ENCODE measurements at places on chromosomes 6 and 20.

DNA sequence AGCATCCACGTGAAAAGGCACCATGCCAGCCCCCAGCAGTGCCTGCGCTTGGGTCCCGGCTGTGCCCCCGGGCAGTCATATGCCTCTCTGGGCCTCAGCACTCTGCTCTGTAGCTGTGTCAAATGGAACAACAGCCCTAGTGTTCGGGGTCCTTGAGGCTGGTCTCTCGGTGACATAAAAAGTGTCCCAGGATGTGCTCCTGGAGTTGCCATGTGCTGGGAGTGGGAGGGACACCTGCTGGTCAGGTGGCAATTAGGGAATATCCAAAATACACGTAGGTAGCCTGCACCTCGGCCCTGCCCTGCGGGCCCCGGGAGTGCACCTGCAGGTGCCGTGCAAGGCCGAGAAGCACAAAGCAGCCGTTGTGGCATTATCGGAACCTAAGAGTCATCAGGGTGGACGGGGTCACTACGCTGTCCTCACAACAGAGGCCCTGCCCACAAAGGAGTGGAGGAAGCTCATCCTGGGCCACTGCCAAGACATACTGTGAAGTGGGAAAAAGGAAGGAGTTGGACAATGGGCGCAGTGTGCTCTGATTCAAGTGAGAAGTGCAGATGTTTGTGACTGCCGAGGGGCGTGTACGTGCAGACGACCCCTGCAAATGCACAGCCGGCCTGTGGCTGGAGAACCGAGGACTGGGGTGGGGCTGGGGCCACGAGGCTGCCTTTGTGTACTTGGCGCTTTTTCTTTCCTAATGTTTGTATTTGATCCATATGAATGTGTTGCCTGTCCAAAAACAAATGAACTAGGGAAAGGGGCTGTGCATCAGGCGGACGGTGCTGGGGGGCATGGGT lies 24.6 kb downstream of the SLCO4A1 start:
- DNase-seq, result no peak

- no peak for DNase-seq
Observed at GRCh38 chr6:5981126-5982026, 25.3 kb downstream of the NRN1 start.

DNA sequence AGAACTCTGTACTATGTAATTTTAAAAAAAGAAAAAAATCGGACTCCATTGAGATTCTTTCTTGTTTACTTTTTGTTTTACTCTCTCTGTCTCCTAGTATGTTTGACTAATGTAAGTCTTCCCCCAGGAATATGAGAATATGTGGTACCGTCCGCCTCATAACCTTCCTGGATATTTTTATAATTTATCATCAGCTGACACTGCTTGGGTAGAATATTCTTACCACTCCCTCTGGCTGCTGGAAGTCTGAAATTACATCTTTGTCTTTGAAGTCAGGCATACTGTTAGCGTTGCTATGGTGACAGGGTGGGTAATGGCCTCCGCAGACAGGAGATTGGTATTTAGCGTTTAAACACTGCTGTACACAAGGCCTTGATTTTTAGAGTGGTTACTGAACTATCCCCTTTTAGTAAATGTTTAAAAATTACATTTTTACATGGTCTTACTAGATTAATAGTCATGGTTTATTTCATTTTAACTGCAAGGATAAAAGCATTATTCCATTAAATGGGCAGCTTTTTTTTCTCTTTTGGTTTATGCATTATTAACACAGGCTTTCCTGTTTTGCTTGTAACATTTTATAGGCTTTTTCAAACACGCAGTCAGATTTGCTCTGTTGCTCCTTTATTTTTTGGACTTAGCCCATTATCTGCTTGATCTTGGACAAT lies 176.4 kb downstream of the ARID1B start:
- DNase-seq, result no peak

GRCh38 chr20:58992911-58993310 lies 11.9 kb downstream of the NELFCD start:
- DNase-seq, result no peak

DNA sequence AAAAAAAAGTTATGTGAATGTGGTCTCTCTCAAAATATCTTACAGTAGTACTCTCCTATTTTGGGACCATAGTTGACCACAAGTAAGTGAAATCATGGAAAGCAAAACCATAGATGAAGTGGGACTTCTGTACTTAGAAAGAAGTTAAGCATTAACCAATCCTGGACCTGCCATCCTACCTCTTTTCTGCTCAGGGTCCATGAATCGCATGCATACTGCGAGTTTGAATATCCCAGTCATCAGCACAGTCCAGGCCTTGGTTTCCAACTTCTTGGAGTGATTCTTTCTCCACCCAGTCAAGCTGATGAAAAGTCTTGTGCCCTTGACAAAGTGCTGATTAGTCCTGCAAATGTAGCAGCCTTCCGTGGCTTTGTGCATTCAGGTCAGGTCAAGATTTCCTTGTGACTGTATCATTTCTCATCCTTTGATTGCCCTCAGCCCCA lies 46.0 kb downstream of the RNF217 start:
- no peak for DNase-seq

- no peak for DNase-seq
Observed at GRCh38 chr20:61673152-61673847, 392.4 kb downstream of the TAF4 start.

DNA sequence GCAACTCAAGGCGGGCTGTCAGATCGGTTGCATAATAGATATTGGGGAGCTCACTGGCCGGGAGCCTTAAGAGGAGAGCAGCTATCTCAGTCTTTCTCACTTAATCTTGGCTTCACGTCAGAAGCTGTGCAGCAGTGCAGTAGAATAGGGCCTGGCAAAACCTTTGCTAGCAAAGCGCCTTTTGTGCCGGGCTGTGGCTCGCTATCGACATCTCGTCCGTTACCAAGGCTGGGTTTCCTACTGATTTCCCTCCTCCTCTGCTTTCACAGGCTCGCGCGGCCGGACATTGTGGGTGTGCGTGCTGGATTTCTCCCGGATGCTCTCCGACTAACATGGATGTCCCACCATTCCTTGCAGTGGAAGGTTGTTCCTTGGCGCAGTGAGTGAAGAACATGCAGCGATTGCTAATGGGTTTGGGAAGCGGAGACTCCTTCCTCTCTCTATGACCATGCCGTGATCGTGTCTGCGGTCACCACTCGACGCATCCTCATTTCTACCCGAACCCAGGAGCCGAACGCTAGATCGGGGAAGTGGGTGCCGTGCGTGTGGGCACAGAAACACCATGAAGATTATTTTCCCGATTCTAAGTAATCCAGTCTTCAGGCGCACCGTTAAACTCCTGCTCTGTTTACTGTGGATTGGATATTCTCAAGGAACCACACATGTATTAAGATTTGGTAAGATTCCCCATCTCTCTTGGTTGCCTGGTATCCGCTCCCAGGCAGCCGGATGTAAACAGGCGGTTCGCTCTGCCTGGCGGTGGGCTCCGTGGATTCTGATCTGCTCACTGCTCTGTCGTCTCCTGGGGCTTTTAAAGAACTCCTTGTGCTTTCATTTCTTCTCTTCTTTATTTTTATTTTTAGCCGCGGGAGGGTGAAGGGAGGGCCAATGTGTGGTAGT lies 5.5 kb downstream of the GRIK2 start:
- DNase-seq, result no peak

DNA sequence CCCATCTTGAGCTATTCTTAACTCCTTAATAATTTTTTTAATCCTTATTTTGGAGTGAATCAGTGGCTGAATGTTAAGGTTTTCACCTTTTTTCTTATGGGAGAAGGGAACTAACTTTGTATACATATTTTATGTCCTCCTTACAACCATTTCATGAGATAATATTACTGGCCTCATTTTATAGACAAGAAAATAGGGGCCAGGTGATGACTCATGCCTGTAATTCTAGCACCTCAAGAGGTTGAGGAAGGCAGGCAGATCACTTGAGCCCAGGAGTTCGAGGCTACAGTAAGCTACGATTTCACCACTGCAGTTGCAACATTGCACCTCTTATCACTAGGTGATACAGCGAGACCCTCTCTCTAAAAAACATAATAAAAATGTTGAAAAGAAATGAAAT lies 128.7 kb downstream of the TMEM242 start:
- no peak for DNase-seq

DNA sequence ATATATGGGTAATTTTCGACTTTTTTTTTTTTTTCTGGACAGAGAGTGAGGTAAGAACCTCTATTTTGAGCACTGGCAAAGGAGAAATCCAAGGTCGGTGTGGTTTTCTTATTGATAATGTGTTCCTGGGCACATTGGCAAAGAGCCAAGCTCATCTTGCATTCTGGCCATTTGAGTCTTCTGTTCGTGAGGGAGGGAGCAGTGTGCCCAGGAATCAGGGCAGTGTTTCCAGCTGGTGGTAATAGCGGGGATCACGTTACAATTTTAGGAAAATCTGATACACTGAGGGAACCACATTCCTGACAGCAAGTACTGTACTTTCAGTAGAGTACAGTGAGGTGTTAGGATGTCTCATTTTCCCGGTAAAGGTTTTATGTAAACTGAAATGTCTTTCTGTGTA lies 442.3 kb upstream of the MAP3K7 start:
- no peak for DNase-seq

DNA sequence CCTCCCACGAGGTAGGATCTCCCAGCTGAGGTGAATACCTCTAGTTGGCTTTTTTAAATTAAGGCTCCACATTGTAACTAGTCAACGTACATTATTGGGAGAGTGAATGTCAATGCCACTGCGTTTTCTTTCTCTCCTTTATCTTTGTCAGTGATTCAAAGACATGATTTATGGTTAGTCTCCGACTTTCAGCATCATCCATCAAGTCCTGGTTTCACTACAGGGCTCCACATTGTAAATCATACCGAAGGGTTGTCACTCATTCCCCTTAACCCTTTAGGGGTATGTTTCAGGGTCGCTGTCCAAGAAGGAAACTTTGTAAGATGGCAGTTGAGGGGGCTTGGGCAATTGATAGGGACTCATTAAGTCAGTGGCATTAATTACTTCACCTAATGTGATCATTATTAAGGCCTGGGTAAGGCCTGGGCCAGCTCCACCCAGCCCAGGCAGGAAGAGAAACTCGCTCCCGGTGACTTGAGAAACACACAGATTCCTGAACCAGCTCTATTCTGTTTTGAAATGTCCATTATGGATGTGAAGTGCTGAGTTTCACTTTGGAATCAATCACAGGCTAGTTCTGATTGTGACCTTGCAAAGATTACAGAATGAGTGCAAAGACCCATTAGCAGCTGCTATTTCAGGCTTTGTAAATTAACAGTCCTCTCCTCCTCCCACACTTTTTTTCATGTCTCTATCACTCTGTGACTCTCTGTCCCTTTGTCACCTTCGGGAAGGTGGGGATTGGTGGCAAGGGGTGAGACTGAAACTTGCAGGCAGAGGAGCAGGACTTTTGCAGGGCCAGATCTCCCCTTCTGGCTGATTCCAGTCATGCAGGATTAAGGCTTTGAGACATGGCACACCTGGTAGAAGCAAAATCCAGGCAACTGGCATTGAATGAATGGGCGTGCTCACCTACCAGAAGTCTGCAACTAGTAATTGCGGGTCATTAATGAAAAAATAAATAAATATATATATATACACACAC lies 222.4 kb downstream of the TSHZ2 start:
- no peak for DNase-seq

GRCh38 chr20:44231193-44231592 lies 15.9 kb upstream of the GDAP1L1 start:
- no peak for DNase-seq

DNA sequence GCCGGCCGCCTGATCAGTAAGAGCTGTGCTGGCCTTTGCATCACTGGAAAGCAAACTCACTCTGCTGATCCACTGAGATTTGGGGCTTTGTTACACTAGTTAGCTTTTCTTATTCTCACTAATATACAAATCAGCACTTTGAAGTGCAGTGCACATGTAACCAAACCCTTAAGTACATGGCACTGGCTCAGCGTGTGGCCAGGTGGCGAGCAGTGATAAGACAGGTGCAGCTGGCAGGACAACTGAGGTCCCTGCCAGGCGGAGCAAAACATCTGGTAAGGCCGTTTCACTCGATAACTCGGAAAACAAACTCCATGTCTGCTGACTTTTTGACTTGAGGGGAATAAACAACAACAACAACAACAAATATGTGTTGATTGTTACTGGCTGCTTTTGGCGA lies 11.0 kb downstream of the GFRA4 start:
- DNase-seq, result no peak

DNA sequence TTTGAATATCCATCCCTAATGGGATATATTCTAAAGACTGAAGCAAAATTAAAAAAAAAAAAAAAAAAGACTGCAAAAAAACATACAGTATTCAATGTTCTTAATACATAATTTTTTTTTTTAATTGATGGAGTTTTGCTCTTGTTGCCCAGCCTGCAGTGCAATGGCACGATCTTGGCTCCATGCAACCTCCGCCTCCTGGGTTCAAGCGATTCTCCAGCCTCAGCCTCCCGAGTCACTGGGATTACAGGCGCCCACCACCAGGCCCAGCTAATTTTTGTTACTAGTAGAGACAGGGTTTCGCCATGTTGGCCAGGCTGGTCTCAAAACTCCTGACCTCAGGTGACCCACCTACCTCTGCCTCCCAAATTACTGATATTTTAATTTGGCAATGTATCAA lies 29.3 kb downstream of the RANBP9 start:
- DNase-seq, result no peak

DNA sequence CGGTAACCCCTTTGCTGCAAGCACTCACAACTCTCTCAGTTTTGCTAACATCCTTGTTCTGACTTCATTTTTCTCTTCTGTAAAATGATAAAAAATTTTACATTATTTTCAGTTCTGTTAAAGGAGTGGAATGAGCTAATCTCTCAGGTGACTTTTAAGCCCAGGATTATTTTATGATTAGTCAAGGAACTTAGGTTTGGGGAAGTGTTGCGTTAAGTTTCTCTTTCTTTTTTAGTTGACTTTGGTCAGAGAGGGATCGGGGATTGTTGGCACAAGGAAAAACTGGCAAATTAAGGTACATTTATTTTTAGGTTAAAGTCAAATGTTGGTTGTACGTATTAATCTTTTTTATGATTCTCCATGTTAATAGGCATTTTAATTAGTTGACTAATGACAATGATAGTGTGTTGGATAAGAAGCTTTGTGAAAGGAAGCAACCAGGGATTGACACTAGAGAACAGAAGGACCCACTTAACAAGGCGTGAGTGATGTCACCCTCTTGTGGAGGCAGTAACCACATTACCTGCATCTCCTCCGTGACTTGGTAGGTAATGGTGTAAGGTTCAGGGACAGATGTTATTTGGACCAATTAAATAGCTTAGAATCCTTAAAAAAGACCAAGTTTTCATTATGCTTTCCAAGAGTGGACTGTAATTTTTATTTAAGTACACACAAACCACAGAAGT lies 31.6 kb downstream of the CD83 start:
- no peak for DNase-seq

DNA sequence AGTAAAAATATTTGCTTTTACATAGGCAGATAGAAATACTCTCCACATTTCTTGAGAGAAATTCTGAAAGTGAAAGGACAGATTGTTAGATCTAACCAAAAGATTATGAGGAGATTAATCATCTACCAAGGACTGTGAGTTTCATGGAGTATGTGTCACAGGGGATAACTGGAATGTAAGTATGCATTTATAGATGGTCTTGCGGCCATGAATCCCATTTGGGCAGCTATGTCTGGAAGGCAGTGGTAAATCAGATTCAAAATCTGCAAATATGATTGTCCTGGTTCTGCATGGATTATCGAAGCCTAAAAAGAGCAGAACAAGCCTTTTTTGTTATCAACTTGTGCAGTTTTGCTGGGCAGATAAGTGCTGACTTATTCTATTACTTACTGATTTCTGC lies 293.8 kb downstream of the RFPL4B start:
- DNase-seq, result no peak
